ENCODE measurements at places on chromosomes 3 and 15.

DNA sequence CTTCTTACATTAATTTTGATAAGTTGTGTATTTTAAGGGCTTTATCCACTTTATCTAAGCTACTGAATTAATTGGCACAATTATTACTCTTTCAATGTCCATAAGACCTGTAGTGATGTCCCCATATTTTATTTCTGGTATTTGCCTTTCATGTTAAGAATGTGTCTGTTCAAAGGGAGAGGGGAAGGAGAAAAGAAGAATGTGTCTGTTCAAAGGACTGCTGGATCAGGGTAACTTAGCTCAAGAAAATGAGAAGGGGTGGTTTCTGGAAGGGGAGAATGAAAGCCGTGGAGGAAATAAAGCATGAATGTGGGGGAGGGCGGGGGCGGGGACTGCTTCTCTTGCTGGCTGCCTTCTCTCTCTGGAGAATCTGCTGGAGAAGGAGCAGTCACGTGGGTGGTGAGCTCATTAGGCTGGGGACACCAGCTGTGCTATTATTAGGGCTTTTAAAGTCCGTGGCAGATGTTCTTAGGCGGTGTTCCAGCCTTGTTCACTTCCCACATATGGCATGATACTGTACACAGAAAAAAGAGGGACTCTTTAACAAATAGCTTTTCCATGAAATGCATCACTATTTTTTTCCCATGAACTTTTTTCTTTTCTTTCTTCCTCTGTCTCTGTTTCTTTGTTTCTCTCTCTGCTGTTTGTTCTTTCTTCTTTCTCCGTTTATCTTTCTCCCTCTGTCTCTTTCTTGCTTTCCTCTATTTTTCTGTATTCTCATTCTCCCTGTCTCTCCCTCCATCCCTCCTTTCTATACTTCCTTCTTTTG is 63.7 kb upstream of the ULK4 start:
- DNase-seq, result no peak

DNA sequence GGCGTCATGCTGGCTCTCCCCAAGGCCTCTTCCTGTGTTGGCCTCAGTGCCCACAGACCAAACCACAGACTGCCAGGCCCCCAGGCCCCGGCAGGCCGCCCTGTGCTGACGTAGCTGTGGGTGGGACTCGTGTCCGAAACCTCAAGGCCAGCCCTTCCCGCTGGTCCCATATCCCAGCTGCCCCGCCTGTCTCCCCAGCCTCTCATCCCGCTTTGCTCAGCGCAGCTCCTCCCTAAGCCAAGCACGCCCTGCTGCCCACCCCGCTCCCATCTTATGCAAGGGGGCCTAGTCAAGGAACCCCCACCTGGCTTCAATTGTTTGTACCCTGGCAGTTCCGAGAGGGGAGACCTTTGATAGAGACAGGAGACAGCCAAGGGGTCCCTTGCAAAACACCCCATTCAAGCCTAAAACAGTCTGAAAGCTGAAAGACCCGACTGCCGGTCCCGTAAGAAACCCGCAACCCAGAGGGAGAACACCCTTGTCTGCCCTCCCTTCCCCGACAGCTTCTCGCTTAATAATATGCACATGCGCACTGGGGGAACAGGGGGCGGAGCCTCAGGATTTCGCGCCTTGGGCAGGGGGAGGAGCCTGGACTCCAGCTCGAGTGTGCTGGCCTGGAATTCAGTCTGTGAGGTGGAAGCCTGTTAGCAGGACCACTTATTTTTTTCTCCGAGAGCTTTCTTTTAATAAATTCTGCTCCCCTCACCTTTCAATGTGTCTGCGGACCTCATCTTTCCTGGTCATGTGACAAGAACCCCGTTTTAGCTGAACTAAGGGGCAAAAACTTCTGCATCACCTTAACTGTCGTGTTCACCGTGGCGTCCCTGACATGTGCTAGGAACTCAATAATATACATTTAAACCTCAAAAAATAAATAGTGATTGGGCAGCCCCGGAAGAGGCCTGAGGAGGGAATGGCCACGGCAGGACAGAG is 17.2 kb downstream of the TNFAIP8L3 start:
- peak; percentile 52 for DNase-seq

GRCh38 chr3:146246526-146246925 is 4.4 kb downstream of the PLSCR4 start:
- no peak for DNase-seq

- DNase-seq, result no peak
Measured at GRCh38 chr15:56524915-56525314, 60.0 kb upstream of the MNS1 start.

DNA sequence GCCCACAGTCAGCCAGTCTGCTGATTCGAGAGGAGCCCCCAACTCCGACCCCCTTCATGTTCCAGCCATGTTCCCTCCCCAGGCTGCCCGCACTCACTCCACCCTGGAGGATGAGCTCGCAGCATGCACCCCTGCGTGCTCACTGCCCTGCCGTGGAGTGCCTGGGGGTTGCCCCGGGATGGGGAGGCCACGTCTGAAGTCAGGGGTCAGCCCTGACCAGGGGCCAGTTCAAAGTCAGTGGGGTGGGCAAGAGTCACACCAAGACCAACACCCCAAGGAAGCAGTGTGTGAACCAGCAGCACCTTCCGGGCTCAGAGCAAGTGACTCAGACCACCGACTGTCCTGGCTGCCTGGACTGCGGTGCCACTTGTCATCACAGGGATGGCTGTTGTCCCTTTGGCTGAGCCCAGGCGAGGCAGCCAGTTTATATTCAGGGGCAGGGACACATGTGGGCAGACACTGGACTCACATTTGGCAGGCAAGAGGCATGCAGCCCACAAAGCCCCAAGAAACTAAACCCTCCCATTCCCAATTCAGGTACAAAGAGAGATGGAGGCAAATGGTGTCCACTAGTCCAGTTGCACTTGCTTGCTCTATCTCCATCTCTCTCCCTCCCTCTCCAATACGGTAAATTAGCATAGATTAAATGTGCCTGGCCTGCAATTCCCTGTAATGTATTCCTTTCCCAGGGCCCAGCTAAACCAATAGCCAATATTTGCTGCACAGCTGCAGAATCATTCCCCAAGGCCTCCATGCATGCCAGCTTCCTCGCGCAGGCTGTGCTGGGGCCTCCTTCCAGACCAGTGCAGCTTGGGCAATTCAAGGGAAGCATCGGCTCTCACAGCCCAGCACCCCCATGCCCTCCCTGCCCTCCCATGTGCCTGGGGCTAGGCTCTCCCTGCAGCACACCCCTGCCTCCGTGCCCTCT is 135.7 kb upstream of the IQSEC1 start:
- DNase-seq, result no peak

DNA sequence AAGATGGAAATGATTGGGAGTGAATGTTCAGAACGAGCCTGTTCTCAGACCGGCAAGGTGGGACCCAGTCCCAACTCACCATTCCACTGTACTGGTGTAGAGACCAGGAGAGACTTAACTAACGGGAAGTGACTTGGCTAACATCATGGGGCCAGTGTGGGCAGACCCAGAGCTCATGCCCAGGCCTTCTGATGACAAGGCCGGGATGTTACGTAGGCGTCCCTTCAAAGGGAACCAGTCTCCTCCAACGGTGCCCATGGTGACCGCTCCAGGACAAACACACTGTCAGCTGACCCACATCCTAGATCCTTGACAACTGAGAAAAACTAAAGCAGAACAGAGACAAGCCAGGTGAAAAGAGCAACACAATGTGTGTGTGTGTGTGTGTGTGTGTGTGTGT is 128.4 kb upstream of the HACD2 start:
- no peak for DNase-seq

- no peak for DNase-seq
Measured at GRCh38 chr3:24400450-24400849, 94.2 kb downstream of the THRB start.

DNA sequence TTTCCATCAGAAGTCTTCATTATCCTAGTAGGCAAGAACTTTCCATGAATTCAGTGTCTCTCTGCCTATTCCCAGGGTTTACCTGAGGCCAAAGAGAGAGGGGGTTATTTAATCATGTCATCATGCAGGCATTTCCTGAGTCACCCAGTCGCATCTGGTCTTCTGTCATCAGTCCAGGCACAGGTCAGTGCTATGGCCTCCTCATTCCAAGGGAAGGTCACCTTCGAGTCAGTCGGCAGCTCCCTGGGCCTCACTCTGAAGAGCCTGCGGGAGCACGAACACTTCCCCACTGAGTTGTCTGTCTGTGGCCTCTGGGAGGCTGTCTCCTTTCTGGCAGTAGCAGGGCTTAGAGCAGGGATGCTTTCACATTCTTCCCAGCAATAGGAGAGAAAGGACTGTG is 26.2 kb upstream of the LRTM1 start:
- no peak for DNase-seq

GRCh38 chr3:4741404-4742307 is 237.6 kb upstream of the BHLHE40 start:
- DNase-seq, result no peak

- no peak for DNase-seq
Measured at GRCh38 chr3:62918777-62919176, 43.6 kb upstream of the CADPS start.

GRCh38 chr15:31300208-31300661 is 26.4 kb upstream of the KLF13 start:
- no peak for DNase-seq

DNA sequence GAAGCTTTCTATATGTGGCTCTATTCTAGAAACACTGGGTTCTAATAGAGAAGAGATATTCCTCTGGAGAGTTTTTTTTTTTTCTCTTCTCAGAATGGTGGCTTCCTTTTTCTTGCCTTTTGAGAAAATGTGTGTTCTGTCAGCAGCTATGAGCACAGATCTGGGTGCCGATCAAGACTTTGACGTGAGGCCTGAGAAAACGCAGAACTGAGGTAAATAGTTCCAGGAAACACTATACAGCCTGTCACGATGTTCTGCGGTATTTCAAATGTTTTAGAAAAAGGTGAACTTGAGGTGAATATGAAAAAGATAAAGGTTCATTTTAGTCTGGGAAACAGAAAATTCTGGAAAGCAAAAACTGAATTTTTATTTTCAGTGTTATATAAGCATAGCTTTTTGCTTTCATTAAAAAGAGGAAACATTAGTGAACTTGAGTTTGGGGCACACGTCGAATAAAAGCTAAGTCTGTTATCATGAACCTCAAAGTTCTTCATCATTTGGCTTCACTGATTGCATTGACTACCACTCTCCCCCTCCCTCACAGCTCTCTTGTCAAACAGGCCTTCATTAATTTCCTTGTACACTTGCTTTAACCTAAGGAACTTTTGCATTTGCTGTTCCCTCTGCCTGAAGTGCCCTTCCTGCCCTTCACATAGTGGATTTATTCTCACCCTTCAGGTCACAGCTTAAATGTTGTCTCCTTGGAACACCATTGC is 265.1 kb downstream of the NFKBIZ start:
- DNase-seq, result no peak

DNA sequence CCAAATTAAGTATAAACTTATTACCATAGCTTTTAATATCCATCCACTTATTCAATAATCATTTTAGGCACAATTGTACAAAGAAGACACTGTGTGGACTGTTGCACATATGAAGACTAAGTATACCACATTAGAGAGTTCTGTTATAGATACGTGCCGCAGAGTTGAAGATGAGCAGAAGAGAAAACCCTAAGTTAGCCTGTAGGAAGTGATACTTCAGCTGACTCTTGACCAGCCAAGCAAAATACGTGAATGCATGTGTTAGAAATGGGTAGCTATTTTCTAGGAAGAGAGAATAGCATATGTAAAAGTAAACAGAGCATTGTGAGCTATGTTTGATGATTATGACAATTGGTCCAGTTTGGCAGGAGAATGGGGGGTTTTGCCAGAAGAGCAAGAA is 272.0 kb upstream of the ATP11B start:
- DNase-seq, result no peak

GRCh38 chr15:73265536-73266153 is 103.1 kb downstream of the HCN4 start:
- peak; percentile 32 for DNase-seq

- DNase-seq, result no peak
Measured at GRCh38 chr3:113097960-113098447, 107.2 kb downstream of the GTPBP8 start.

- no peak for DNase-seq
Measured at GRCh38 chr3:113329757-113330156, 111.5 kb downstream of the CFAP44 start.

DNA sequence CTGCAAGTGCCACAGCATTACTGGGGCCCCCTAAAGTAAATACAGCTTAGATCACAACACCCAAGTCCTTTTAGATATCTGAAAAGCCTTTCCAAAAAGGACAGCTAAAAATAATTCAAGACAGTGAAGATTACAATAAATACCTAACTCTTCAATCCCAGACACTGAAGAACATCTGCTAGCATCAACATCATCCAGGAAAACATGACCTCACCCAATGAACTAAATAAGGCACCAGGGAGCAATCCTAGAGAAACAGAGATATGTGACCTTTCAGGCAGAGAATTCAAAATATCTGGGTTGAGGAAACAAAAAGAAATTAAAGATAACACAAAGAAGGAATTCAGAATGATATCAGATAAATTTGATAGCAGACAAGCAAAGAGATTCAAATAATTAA is 71.7 kb upstream of the TTC14 start:
- no peak for DNase-seq

GRCh38 chr3:191385101-191385500 is 54.8 kb upstream of the UTS2B start:
- no peak for DNase-seq

DNA sequence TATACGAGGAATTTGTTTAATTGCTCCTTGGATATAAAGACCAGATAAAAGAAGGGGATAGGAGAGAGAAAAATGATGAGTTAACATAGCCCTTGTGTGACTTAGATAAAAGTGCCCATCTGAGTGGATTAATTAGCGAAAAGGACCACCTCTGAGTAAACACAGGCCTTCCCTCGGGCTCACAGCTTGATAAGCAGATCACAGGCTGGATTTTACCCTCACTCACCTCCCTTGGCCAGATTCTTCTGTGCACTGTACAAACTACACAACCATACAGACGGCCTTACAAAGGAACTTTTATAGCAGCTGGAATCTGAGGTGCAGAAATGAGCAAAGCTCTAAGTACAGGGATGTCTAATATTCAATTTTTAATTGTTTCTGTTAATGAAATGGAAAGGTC is 112.4 kb upstream of the STT3B start:
- DNase-seq, result no peak

DNA sequence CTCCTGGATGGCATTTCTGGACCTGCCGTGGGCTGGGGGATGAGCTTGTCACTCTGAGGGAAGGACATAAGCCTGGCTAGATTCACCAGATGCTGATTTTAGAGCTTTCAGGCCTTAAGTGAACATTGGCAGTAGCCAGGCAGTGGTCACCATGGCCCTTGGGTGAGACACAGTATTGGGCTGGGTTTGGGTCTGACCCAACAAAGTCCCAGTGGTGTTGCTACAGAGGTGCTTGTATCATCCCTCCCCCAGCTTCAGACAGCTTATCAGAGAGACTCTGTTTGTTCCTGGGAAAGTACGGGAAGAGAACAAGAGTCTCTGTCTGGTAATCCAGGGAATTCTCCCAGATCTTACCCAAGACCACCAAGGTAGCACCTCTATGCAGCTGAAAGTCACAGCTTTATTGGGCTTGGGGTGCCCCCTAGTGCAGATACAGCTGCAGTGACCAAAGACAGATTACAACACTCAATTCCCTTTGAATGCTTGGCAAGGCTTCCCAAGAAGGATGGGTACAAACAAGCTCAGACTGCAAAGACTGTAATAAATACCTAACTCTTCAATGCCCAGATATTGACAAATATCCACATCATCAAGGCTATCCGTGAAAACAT is 9.8 kb upstream of the RUVBL1 start:
- DNase-seq, result no peak

All from stimulated activated CD4-positive, alpha-beta T cell treated with anti-CD3 and anti-CD28 coated beads, Interleukin-2, amount 100 ng/mL, for 48 hours (primary cell).